ENCODE measurements at places on chromosomes 1 and 21.

GRCh38 chr21:35274923-35275322 is 225.8 kb upstream of the RUNX1 start:
- DNase-seq: no peak

- no peak for DNase-seq
Measured at GRCh38 chr1:107480548-107481415, 339.9 kb downstream of the NTNG1 start.

- DNase-seq: no peak
Measured at GRCh38 chr1:197272791-197273190, 4.7 kb downstream of the CRB1 start.

- DNase-seq: no peak
Measured at GRCh38 chr1:77349275-77349674, 67.5 kb downstream of the AK5 start.

DNA sequence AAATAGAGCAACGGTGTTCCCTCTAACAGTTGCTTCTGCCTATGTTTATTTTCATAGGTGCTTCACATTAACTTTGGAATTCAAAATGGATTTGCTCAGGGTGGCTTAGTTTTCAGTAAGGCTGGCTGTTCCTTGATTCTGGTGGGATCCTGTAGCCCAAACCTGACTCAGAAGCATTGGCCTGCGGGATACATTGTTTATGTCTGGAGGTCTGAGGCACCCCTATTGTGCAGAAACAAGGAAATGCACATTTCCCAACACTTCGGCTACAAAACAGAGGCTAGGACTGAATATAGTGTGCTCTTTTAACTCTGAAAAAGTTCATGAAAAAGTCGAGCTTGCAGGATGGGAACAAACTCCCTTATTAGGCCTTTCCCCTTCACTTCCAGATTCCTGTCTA is 133.8 kb upstream of the F3 start:
- DNase-seq: no peak

GRCh38 chr1:83098791-83099190 is 900.1 kb downstream of the TTLL7 start:
- no peak for DNase-seq

GRCh38 chr1:203544485-203544884 is 50.5 kb downstream of the OPTC start:
- DNase-seq: no peak

- DNase-seq: no peak
Measured at GRCh38 chr1:201024625-201024998, 1.1 kb upstream of the KIF21B start.

DNA sequence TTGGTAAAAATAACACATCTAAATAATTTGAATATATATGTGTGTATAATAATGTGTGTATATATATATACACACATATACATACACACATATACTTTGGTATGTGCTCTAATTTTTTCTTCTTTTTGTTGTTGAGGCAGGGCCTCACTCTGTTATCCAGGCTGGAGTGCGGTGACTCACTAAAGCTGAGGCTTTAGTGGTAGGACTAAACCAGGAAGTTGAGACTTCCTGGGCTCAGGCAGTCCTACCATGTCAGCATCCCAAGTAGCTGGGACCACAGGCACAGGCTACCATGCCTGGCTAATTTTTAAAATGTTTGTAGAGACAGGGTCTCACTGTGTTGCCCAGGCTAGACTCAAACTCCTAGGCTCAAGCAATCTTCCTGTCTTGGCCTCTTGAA is 46.7 kb upstream of the CXADR start:
- DNase-seq: no peak

GRCh38 chr1:19360016-19360415 is 47.9 kb downstream of the SLC66A1 start:
- DNase-seq: no peak

GRCh38 chr1:25031601-25031965 is 101.5 kb upstream of the RUNX3 start:
- DNase-seq: no peak

Measured in glomerular endothelial cell (primary cell).